HFFc6 (cell line): ENCODE measurements at places on chromosomes 1 and 21.

DNA sequence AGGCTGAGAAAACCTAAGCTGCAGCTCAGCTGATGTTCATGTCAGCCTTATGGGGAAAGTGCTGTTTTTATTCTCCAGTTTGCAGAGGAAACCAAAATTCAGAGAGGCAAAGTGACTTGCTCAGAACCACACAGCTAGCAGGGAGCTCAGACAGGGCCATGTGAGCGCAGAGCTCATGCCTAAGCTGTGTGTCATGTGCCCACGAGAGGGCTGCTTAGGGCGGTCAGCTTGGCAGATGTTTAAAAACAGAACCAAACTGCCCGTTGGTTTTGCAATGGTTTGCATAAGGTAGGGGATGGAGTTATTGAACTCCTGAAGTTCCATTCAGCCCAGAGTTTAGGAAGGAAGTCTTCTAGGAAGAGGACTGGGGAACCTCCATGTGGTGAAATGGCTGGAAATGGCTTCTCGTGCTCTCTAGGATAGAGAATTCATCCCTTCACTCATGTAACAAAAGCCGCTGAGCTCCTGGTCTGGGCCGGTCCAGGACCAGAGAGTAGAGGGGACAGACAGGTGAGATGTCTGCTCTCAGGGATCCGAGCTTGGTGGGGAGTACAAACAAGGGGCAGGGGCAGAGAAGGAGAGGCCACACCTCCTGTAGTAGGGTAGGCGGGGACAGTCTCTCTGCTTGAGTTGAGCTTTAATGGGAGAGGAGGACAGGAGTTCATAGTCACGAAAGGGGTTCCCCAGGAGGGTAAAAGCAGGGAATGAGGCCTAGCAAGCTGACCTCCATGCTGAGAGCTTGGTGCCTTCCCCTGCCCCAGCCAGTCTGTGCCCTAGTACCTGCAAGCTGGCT is 46.9 kb downstream of the ARHGEF10L start:
- peak; percentile 83 for DNase-seq

GRCh38 chr1:9297831-9298230 is 5.1 kb downstream of the SPSB1 start:
- DNase-seq: no peak

DNA sequence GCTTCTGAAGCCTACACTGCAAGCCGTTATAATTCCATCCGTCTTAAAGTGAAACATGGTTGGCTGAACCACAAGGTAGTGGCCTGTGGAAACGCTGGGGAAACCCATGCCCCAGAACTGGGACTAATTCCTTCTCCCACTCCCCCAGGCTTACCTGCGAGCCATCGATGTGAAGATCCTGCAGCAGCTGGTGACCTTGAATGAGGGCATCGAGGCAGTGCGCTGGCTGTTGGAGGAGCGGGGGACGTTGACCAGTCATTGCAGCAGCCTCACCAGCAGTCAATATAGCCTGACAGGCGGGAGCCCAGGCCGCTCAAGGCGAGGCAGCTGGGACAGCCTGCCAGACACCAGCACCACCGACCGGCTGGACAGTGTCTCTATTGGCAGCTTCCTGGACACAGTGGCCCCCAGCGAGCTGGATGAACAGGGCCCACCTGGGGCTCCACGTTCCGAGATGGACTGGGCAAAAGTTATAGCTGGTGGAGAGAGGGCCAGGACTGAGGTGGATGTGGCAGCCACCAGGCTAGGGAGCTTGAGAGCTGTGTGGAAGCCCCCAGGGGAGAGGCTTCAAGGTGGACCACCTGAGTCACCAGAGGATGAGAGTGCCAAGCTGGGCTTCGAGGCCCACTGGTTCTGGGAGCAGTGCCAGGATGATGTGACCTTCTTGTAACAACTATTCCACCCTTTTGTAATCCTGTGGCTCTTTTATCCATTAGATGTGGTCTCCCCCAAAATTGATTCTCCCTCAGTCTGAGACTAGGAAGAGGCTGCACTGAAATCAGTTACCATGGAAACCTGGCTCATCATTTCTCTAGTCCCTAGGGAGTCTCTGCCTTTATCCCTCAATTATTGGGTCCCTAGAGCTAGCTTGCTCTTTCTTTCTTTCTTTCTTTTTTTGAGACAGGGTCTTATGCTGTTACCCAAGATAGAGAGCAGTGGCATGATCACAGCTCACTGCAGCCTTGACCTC is 16.7 kb downstream of the LURAP1 start:
- no peak for DNase-seq

GRCh38 chr1:162033428-162033827 is 9.8 kb upstream of the OLFML2B start:
- no peak for DNase-seq

DNA sequence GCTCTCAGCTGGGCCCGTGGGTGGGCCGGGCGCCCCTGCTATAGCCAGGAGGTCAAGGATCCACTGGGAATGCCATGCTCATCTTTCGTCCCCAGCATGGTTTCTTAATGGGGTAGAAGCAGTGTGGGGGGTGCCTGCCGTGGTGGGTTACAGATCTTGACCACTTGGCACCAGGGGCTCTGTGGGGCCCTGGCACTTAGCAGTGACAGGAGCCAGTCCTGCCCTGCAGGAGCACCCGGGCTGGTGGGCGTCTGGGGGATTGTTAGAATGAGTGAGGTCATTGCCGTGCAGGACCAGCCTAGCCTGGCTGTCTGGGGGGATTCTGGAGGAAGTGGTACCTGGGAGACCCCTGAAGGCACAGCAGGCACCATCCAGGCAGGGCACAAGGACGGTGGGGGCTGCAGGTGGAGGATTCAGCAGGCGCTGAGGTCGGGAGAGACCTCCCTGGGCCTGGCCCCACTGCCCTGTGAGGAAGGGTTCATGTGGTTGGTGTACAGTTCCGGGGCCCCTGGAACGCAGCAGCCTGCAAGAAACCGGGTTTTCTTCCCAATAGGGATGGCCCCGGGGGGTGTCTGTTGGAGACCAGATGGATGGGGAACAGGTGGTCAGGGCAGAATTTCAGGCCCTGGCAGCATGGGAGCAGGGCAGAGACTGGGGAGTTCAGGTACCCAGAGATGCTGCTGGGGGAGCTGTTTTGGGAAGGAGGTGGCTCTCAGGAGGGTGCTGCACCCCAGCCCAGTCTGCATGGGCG is 4.8 kb downstream of the AIRE start:
- no peak for DNase-seq

DNA sequence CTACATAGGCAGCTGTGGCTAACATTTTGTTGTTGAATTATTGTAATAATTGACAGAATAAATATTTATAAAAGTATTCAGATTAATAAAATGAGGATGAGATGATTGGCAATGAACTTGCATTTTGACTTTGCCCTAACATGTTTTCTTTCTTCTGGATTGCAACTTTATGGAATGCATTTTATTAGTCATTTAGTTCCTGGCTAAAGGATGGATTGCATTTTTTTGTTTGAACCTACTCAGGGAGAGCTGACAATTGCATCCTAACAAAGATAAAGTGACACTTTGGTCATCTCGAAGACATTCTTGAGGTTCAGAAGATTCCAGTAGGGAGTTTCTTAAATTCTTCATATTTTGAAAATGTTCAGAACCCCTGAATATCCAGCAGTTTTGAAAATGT is 37.5 kb downstream of the PGM1 start:
- peak; percentile 18 for DNase-seq

DNA sequence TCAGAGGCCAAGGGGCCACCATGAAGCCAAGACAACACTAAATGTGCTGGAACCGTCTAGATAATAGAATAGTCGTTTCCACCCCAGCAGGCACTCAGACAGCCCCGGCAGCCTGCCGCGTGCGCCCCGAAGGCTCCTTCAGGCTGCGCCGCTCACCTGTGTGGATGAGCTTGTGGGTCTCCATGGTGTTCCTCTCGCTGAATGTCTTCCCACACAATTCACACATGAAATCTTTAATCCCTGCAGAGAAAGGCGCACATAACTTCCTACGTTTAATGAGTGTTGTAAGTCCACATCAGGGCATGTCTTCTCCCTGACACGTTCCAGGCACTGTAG is 43.7 kb upstream of the RIPK4 start:
- no peak for DNase-seq

GRCh38 chr1:59752556-59753414 is 62.0 kb upstream of the HOOK1 start:
- DNase-seq: no peak

DNA sequence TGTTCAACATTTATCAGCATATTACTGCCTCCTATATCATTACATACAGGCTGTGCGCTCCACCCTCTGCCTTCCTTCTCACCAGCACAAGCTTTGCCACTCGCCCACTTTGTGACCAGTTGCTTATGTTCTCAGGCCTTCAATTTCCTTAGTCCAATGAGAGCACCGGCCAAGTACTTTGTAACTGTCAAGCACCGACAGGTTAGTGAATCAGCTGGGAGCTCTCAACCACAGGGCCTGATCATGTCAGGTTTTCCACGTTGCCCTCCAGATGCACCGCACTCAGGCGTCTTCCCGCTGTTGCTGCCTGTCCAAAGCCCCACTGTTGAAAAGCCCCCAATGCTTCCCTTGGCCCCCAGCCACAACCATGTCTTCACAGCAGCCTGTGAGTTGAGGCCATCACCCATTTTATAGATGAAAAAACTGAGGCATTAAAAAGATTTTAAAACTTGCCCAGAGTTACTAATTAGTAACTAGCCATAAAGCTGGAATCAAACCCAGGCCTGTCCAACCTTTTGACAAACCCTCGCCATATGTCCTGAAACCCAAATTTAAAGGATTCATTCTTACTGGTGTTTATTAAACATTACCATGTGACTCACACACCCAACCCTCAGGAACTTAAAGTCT is 3.4 kb upstream of the KCNN3 start:
- no peak for DNase-seq

GRCh38 chr1:68321084-68321685 is 88.9 kb upstream of the WLS start:
- peak; percentile 48 for DNase-seq

- DNase-seq: peak; percentile 15
Observed at GRCh38 chr1:236575523-236575922, 28.8 kb downstream of the HEATR1 start.

- no peak for DNase-seq
Observed at GRCh38 chr1:26034504-26035202, 11.3 kb downstream of the SLC30A2 start.

- no peak for DNase-seq
Observed at GRCh38 chr1:119254067-119254720, 113.7 kb upstream of the WARS2 start.

GRCh38 chr1:96588416-96588995 is 133.1 kb upstream of the PTBP2 start:
- no peak for DNase-seq

DNA sequence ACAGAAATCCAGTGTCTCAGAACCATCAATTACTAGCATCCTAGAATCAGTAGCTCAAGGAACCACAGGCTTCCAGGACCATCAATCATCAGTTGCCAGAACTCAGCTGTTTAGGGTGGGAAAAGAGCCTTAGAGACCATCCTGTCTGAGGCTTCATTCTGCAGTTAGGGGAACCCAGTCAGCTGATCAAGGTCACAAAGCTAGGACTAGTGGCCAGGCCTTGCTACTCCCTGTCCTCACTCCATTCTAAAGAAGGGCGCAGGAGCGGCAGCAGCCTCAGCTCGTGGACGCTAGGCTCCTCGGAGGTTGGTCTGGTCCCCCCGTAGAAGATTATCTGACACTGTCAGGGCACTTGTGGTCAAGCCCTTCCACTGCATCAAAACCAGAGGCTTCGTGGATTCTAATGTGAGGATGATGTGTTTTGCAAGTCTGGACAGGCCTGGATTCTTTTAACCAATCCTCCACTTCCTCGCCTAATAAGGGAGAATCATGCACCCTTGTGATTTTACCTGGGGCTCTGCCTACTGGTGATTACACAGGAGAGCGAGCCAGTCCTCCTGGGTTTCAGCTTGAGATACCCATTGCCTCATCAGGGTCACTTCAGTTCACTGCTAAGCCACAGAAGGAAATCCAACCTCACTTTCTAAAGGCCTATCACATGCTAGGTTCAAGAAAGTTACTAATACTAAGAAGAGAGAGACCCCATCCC is 41.7 kb upstream of the IFFO2 start:
- no peak for DNase-seq
